ENCODE measurements at places on chromosomes 1 and 21.

- peaks cover 4% of the 10 kb centered on the region for H3K4me1 ChIP-seq
- no peaks in the 10 kb centered on the region for H3K27me3 ChIP-seq
- H3K27ac ChIP-seq: no peak overlapping the region
- no peak overlapping the region for H3K4me3 ChIP-seq
These were observed 47.5 kb downstream of the SYDE2 start for GRCh38 chr1:85153149-85153891.

DNA sequence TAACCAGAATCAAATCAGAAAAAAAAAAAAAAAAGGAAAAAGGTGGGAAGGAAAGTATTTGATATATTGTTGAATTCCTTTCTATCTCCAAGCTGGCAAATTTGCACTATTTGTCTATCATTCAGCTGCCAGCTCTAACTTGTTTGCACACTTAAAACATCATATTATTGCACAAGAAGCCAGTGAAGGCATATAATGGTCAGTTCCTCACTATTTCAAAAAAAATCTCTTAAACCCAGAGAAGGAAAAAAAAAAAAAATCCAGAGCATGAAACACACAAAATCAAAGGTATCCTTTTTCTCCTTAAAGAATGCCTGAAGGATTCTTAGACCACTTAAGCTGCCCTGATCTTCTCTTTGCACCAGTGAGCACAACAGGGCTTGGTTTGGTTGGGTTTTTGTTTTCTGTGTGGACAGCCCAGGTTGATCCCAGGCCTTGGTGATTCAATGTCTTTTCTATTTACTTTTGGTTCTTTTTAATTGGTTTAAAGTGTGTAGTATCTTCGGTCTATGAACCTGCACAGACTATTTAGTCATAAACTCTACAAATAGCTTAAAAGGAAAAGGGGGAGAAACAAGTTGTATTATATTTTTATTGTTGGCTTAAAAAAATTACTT is 40.2 kb downstream of the DUSP10 start:
- peaks cover 18% of the 10 kb centered on the region for H3K36me3 ChIP-seq
- H3K4me1 ChIP-seq: peaks cover 1% of the 10 kb centered on the region
- H3K27ac ChIP-seq: no peak overlapping the region
- no peaks in the 10 kb centered on the region for H3K27me3 ChIP-seq
- no peak overlapping the region for H3K4me3 ChIP-seq
- no peak for DNase-seq

DNA sequence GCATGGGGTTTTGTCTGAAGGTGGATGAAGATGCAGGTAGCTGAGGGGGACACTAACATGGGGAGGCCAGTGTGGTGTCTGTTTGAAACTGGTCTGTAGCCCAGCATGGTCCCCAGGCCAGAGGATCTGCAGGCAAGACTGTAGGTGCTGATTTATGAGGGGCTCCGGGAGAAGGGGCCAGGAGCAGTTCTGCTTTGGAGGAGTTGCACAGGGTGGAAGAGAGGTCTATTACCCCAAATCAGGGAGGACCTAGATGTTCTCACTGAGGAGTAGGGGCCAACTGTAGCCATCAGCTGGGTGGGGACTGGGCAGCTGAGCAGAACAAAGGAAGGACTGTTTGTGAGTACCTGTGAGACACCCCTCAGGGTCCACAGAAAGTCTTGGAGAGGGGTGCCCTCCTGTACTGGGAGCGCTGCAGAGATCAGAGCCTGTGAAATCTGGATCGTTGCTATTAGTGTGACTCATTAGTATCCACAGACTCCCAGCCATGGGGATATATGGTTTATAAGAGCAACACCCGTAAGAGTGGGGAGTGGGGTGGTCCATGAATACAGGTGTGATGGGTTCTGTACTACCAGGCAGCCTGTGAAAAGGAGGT is 64.3 kb upstream of the IRF2BP2 start:
- H3K36me3 ChIP-seq: no peaks in the 10 kb centered on the region
- no peak overlapping the region for H3K4me3 ChIP-seq
- H3K27ac ChIP-seq: no peak overlapping the region
- H3K27me3 ChIP-seq: no peaks in the 10 kb centered on the region

- peak overlapping the region; percentile 85 for H3K4me3 ChIP-seq
- peak overlapping the region; percentile 98 for H3K27ac ChIP-seq
- no peaks in the 10 kb centered on the region for H3K27me3 ChIP-seq
- H3K4me1 ChIP-seq: peaks cover 83% of the 10 kb centered on the region
These were observed 598 bp upstream of the ADIPOR1 start for GRCh38 chr1:202958544-202959275.

DNA sequence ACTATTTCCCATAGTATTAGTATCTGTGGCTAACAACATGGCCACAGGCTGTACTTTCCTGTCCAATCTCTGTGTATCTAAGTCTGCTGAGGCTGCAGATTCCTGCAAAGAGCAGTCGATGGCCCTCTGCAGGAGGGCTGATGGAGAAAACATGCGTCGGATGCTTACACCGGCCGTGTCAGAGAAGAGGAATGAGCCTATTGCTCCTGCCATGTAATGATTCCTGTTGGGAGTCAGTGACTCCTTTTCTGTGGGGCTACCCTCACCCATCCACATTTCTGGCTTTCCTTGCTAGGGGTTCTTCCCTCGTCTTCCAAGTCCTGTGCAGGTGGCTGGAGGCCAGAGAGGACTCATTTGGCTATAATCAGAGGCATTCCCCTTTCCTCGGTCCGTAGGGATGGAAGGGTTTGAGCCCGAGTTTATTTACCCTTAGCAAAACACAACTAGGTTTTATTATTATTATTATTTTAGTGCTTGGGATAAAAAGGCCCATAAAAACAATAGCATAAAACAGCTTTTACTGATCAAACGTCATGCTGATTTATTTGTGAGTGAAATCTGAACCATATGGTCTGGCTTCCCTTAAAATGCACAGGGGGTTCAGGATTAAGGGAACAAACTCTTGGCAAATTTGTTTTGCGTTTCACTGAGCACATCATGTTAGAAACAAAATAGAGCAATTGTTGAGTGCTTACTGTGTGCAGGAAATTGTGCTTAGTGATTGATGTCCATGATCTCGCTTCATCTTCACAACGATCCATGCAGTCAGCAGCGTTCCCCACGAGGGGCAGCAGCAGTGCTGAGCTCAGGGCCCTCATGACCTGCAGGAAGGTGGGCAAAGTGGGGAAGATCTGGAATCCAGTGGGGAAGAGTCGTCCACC is 70.8 kb downstream of the KIF26B start:
- H3K4me1 ChIP-seq: no peaks in the 10 kb centered on the region
- DNase-seq: no peak
- H3K27me3 ChIP-seq: no peaks in the 10 kb centered on the region

- H3K27ac ChIP-seq: no peak overlapping the region
- peaks cover 40% of the 10 kb centered on the region for H3K27me3 ChIP-seq
- DNase-seq: no peak
- H3K4me1 ChIP-seq: no peaks in the 10 kb centered on the region
These were observed 2.0 kb upstream of the B3GALT5 start for GRCh38 chr21:39610703-39611102.

GRCh38 chr1:81670286-81670685 is 130.4 kb upstream of the ADGRL2 start:
- no peak overlapping the region for H3K4me3 ChIP-seq
- H3K27me3 ChIP-seq: no peaks in the 10 kb centered on the region
- no peaks in the 10 kb centered on the region for H3K4me1 ChIP-seq
- DNase-seq: peak; percentile 10
- H3K27ac ChIP-seq: no peak overlapping the region
- no peaks in the 10 kb centered on the region for H3K36me3 ChIP-seq

- H3K27me3 ChIP-seq: no peaks in the 10 kb centered on the region
- no peak for DNase-seq
- H3K4me1 ChIP-seq: no peaks in the 10 kb centered on the region
- no peaks in the 10 kb centered on the region for H3K36me3 ChIP-seq
These were observed 166.3 kb downstream of the BARHL2 start for GRCh38 chr1:90550626-90551406.

DNA sequence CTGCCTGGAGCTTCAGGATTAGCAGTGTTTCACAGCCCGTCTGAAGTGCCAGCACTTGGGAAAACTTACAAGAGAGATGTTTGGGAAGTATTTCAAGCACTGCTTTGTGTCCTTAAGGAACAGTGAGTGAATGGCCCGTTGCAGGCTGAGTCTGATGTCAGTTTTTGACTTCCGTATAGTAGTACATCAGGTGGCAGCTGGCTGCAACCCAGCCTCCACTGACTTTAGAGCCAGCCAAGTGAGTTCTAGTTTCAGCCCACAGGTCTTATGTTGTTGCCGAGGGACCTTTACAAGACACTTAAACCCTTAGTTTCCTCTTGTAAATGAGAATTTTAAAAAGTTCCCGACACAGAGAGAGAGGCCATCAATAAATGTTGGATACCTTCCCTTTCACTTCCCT is 35.0 kb downstream of the UCK2 start:
- H3K4me3 ChIP-seq: no peak overlapping the region
- peaks cover 37% of the 10 kb centered on the region for H3K4me1 ChIP-seq
- no peaks in the 10 kb centered on the region for H3K36me3 ChIP-seq

GRCh38 chr1:204589409-204590038 is 73.3 kb downstream of the MDM4 start:
- H3K4me1 ChIP-seq: no peaks in the 10 kb centered on the region
- H3K27me3 ChIP-seq: no peaks in the 10 kb centered on the region
- no peaks in the 10 kb centered on the region for H3K36me3 ChIP-seq
- no peak overlapping the region for H3K4me3 ChIP-seq
- no peak overlapping the region for H3K27ac ChIP-seq

GRCh38 chr1:110239441-110240430 is 29.6 kb downstream of the KCNC4 start:
- H3K4me3 ChIP-seq: no peak overlapping the region
- DNase-seq: no peak
- H3K27me3 ChIP-seq: no peaks in the 10 kb centered on the region
- no peaks in the 10 kb centered on the region for H3K36me3 ChIP-seq
- no peak overlapping the region for H3K27ac ChIP-seq

GRCh38 chr1:241356519-241357365 is at the start of gene RGS7:
RGS7 (minus strand) TSS chr1:241357205.
- H3K27ac ChIP-seq: no peak within 1 kb of the TSS
- DNase-seq: no peak
- H3K27me3 ChIP-seq: peaks cover 28% of the 10 kb centered on the region
- H3K36me3 ChIP-seq: no peaks in the 10 kb centered on the region
- H3K4me3 ChIP-seq: peak within 1 kb of the TSS; percentile 38

DNA sequence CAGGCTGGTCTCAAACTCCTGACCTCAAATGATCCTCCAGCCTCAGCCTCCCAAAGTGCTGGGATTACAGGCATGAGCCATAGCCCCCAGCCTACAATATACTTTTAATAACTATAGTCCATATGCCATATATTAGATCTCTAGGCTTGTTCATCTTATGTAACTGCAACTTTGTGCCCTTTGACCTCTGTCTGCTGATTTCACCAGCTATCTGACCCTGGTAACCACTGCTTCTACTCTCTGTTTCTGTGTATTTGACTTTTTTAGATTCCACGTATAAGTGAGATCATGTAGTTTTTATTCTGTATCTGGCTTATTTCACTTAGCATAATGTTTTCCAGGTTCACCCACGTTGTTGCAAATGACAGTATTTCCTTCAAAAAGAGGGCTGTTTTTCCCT is 25.5 kb downstream of the STUM start:
- H3K4me1 ChIP-seq: no peaks in the 10 kb centered on the region
- H3K4me3 ChIP-seq: no peak overlapping the region
- no peaks in the 10 kb centered on the region for H3K36me3 ChIP-seq
- DNase-seq: no peak

- peak overlapping the region; percentile 73 for H3K4me3 ChIP-seq
- H3K4me1 ChIP-seq: peaks cover 16% of the 10 kb centered on the region
- no peaks in the 10 kb centered on the region for H3K36me3 ChIP-seq
These were observed 22.2 kb upstream of the HPDL start for GRCh38 chr1:45304311-45305081.

GRCh38 chr1:196887515-196888239 is at the start of gene CFHR4:
CFHR4 (plus strand) TSS chr1:196888052; CDS start chr1:196888151, 99 bp downstream.
- no peak for DNase-seq
- no peaks in the 10 kb centered on the region for H3K27me3 ChIP-seq
- no peak within 1 kb of the TSS for H3K27ac ChIP-seq

DNA sequence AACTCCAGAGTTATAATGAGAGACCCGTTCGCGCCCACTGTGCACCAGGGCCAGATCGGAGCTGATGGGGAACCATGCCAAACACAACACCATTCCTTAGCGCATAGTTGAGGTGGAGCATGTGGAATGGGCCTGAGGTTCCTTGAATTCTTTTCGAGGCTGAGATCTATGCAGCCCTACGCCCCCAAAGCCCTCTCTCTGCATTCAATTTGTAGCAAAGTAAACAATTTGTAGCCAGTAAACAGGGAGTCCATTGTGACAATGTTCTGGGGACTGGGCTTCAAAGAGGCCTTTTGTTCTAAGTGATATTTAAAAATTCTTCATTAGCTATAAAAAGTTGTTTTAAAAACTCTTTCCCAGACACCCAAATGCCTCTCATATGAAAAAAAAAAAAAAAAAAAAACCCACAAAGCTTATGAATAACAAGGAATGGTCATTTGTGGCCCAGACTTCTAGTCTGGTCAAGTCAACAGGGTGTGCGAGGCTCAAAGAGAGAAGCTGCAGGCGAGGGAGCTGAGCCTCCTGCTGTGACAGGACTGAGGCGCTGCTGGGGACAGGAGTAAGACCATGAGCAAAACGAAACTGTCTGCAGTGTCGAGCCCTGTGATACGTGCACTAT is 30.6 kb upstream of the KCNE2 start:
- no peak overlapping the region for H3K27ac ChIP-seq
- DNase-seq: no peak
- H3K27me3 ChIP-seq: no peaks in the 10 kb centered on the region
- peaks cover 10% of the 10 kb centered on the region for H3K4me1 ChIP-seq
- H3K36me3 ChIP-seq: no peaks in the 10 kb centered on the region
- H3K4me3 ChIP-seq: no peak overlapping the region

- DNase-seq: no peak
- H3K27ac ChIP-seq: no peak overlapping the region
- no peaks in the 10 kb centered on the region for H3K36me3 ChIP-seq
- H3K27me3 ChIP-seq: no peaks in the 10 kb centered on the region
- H3K4me3 ChIP-seq: no peak overlapping the region
These were observed 69.7 kb downstream of the CC2D1B start for GRCh38 chr1:52296345-52296744.

DNA sequence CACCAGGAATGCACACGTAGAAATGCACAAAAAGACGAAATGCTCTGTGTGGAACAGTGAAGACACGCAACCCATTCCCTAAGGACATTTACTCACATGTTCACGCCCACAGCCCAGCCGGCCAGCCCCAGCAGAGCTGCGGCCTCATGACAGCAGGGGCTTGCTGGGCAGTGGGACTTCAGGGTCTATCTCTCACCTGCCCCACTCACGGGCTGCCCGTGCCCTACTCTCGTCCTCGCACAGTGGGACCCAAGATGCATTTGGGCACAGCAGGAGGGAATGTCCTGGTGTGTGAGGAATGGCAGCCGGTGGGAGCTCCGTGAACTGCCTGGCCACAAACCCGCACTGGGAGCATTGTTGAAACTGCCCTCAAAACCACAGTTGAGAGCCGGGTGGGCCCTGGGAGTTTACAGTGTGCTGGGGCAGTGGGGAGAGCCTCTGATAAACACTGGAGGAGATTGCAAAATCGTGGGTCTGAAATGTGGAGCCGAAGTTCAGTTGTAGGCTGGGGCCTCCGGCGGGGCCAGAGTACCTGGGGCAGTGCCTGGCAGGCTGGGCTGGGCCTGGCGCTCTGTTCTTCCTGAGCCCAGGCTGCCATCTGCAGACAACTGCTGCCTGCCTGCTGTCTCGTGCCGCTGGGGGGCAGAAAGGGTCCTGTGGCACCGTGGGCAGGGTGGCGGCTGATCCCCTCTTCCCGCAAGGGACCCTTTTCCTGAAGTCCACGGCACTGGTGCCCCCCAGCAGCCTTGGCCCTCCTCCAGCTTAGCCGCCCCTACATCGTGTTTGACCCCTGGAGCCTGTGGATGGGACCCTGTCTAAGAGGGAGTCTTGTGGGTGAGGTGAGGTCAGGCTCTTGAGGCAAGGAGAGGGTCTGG is 20.7 kb upstream of the POFUT2 start:
- peaks cover 28% of the 10 kb centered on the region for H3K4me1 ChIP-seq
- no peak for DNase-seq
- no peaks in the 10 kb centered on the region for H3K36me3 ChIP-seq
- peaks cover 16% of the 10 kb centered on the region for H3K27me3 ChIP-seq

All from gastrocnemius medialis (tissue), 4 donors.